HT-29 (cell line): ENCODE measurements at places on chromosomes 5 and 9. TPM values are rescaled to one million over a fixed set of nuclear protein-coding genes. Genes with fewer than 3 reads are reported as not detected.

GRCh38 chr5:157454273-157454672, 5.7 kb upstream of the NIPAL4 start:
- DNase-seq, result no peak

DNA sequence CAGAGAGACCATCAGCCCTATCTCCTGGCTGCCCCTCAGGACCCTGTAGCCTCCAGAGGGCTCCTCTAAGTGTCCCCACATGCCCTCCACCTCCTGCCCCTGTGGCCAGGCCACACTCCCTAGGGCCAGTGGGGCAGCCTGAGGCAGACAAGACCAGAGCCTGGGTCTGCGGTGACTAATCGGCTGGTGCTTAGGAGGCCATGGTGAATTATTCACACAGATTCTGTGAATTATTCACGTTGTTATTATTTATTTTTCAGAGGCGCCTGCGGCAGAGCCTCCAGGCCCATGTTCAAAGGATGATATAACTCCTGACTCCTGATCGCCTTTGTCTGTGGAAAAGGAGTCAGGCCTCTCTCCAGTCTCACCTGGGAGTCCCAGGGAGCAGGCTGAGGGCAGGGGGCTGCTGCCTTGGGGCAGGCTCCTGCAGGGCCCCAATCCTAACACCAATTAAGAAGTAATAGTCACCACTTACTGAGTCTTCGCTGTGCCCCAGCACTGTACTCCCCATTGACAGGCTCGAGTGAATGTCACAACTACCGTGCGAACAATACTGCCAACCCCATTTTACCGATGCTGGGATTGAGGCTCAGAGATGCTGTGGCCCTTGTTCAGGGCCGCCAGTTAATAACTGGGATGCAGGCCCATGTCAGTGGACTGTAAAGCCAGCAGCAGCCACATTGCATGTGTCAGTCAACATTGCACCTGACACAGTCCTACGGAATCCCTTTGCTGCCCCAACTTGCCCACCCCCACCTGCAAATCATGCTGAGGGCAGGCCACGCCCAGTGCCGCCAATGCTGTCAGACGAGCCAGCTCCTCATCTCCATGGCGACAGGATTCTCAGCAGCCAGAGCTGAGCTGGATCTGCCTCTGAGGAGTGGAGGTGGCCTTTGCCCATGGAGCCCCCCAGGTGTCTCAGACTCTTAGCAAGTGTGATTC, 94.9 kb downstream of the PCDH1 start:
- no peak for DNase-seq

- DNase-seq, result peak; percentile 59
Measured at GRCh38 chr9:87862536-87863268, 20.0 kb upstream of the SPATA31E1 start.

GRCh38 chr9:109017493-109017892, 4.2 kb upstream of the CTNNAL1 start:
- DNase-seq, result no peak

GRCh38 chr5:65395526-65396155, 86.1 kb downstream of the ADAMTS6 start:
- peak; percentile 16 for DNase-seq

The GARIN3 gene
- total RNA-seq, result not detected in 2 replicates

- no peak for DNase-seq
Measured at GRCh38 chr9:124784509-124784908, 7.6 kb downstream of the OLFML2A start.

DNA sequence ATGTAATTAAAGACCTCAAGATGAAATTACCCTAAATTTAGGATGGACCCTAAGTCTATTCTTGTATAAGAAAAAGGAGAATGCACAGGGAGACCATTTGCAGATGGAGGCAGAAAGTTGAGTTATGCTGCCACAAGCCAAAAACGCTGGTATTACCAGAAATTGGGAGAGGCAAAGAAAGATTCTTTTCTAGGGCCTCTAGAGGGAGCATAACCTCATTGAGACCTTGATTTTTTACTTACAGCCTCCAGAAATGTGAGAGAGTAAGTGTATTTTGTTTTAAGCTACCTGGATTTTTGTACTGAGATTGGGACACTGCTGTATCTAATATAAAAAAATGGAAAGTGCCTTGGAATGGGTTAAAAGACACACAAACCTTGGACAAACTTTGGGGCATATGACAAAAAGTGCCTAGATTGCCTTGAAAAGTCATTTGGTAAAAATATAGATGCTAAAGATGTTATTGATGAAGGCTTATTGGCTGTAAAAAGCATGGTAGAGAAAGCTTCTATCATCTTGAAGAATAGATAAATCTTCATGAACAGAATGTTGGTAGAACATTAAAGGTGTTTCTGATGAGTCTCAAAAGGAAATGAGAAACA, 174.7 kb upstream of the PRDM9 start:
- peak; percentile 55 for DNase-seq

- DNase-seq, result no peak
Measured at GRCh38 chr5:31807789-31808540, 169.0 kb downstream of the PDZD2 start.

The SNCAIP gene
- not detected in 2 replicates for total RNA-seq

- no peak for DNase-seq
Measured at GRCh38 chr5:155783246-155783645, 543.7 kb upstream of the SGCD start.

DNA sequence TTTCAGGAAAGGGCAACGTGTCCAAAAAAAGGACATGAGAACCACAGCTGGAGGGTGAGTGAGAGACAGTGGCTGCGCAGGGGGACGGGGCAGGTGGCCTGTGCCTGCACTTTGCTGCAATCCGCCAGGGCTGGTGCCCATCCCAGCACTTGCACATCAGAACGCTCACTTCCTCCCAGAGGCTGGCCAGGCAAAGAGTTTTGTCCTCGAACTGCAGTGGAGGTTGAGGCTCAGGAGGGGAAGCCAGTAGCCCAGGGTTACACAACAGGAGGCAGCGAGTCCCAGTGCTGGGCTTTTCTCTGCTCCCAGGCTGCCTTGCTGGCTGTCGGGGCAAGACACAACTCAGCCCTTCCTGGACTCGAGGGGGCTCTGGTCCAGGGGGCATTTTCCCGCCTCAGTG, 33.1 kb downstream of the CRB2 start:
- DNase-seq, result no peak

DNA sequence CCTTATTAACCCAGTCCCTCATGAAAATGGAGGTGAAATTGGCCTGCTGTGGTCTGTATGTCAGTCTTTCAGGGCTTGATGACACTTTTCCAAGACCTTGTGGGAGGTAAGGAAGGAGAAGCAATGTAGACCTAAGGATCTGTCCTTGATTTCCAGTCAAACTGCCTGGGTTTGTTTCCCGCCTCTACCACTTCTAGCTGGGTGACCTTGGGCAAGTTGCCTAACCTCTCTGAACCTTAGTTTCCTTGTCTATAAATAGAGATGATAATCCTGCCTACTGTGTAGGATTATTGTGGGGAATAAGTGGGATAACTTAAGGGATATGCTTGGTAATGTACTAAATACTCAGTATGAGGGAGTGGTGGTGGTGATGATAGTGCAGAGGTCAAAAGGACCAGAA, 59.7 kb downstream of the PPARGC1B start:
- DNase-seq, result no peak

DNA sequence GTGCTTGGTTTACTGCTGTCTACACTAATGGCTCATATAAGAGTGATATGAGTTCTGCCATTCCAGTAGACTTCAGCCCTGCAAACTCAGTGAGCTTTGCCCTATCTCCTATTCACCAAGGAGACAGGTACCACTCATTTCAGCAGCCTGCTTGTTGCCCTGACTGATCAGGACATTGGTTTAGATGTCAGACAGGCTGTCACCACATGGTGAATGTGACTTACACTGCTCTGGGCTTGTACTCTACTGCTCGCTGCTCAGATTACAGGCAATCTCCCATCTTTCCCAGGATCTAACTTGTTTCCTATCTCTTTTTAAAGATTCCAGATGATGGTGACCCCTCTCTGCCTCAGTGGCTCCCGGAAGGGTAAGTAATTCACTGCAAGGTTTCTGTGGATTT, 123.3 kb upstream of the RUSC2 start:
- DNase-seq, result no peak
